ENCODE measurements at places on chromosomes 7 and 10. TPM values are rescaled to one million over a fixed set of nuclear protein-coding genes. Genes with fewer than 3 reads are reported as not detected.

CCDC146 gene
- 4.0 TPM for polyA plus RNA-seq

MEIG1 gene
- 0.42 TPM for polyA plus RNA-seq

CALHM1 gene
- polyA plus RNA-seq, result not detected

GNGT1 gene
- polyA plus RNA-seq, result 0.15 TPM

NEURL1 gene
- polyA plus RNA-seq, result 0.05 TPM

GRID1 gene
- polyA plus RNA-seq, result 0.13 TPM

NOD1 gene
- 5.6 TPM for polyA plus RNA-seq

CRYGN gene
- polyA plus RNA-seq, result not detected

LRRD1 gene
- 0.03 TPM for polyA plus RNA-seq
